ENCODE measurements at places on chromosomes 13 and 19.

DNA sequence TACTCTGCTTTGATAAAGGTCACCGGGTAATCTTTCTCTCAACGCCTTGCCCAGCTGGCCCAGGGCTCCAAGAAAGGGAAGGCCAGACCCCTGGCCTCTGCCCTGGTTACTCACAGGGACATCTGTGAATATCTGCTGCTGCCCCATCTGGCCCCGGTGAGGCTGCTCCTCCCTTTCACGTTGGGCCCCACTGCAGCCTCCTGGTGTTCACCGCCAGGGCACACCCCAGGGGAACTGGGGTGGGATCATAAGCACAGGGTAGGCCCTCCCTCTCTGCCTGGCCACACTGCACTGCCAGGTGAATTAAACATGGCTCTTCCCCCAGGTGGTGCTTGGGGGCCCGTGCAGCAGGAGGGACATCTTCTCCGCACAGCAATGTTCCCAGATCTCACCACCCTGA is 12.7 kb downstream of the LAIR1 start:
- no peak for DNase-seq

DNA sequence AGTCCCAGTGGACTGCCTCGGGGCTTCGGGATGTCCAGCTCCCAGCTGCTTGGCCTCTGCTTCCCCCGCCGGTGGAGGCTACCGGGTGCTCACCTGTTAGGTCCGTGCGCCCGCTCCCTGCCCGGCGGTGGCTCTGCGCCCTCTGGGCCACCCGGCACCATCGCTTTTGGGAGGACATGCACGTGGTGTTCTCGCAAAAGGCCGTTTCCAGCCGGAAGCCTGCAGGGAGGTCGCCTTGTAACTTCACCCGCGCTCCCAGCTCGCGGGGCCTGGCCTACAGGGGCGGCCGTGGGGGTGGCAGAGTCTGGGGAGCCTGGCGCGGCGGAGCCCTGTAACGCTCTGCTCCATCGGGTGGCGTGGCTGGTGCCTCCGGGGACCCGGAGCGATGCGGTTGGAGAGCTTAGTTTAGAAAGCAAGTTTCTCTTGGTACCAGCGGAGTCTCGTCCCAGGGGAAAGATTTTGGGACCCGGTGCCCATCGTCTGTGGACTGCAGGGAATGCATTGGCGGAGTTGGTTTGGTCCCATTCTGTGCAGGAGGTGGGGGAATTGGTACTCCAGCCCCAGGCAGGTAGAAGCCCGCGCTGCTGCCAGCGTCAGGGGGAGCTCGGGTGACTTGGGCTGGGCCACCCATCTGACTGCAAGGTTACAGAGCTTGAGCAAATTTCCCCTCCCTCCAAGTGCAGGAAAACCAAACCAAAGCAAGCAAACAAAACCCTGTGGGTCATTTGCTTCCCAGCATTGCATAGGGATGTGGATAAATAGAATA is 673 bp downstream of the SPATA13 start:
- no peak for DNase-seq

DNA sequence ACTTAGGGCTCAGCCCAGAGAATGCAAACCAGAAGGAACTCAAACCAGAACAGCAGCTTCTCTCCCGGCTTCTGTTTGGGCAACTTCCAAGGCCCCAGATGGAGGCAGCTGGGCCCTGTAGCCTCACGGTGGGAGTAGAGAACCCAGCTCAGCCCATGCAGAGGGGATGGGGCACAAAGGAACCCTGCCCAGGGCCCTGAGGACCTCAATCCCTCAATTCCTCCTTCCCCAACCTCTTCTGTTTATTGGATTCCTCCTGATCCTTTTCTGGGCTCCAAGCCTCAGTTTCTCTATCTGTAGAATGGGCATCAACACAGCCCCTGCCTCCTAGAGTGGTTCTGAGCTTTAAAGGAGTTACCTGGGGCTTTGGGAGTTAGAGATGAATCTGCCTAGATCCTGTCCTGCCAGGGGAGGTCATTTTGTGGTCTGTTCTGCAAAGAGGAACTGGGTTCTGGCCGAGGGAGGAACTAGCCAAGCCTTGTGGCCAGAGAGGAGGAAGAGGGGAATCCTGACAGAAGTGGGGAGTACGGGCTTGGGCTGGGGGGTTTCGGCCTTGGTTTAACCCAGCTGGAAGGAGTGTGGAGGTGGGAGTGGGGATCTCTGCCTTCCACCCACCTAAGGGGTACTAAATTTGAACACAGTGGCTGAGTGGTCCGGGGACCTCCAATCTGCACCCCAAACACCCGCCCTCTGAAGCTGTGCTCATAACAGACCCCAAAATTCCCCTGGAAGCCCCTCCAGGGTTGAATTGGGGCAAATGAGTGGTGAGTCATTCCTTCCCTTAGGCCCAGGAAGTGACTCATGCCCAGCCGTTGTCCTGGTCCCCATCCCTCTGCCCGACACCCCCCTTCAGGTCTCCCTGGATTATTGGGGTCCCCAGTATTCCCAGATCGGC is 2.7 kb downstream of the ADGRE5 start:
- peak; percentile 46 for DNase-seq

DNA sequence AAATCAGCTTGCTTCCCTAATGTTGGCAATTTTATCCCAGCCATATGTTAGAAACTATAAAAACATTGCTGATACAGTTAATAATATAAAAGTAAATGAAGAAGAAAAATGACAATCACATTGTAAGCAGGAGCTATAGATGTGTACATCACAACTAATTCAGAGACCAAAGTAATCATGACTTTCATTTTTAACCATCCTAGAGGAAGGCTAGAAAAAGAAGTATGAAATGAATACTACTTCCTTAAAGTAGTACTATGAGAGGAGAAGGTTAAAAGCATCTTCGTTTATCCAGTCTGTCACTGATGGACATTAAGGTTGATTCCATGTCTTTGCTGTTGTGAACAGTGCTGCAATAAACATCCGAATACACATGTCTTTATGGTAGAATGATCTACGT is 135.5 kb downstream of the IRS2 start:
- DNase-seq, result no peak

DNA sequence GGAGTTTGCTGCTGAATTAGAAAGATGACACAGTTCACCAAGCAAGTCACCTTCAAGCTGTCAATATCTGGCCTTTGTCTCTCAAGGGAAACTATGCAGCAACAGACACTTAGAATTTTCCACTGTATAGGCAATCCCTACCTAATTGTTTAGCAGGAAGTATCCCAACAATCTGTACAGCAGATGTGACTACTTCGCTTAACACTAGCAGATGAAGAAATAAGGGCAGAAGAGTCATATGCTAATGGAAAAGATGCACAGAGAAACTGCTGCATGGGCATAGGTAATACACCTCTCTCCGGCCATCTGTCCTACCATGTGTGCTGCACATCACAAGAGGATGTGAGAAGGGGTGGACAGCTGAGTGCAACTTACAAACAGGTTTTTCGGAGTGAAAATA is 851.2 kb downstream of the PCDH9 start:
- DNase-seq, result no peak
